ENCODE measurements at places on chromosomes 16 and 17. TPM values are rescaled to one million over a fixed set of nuclear protein-coding genes. Genes with fewer than 3 reads are reported as not detected.

DNA sequence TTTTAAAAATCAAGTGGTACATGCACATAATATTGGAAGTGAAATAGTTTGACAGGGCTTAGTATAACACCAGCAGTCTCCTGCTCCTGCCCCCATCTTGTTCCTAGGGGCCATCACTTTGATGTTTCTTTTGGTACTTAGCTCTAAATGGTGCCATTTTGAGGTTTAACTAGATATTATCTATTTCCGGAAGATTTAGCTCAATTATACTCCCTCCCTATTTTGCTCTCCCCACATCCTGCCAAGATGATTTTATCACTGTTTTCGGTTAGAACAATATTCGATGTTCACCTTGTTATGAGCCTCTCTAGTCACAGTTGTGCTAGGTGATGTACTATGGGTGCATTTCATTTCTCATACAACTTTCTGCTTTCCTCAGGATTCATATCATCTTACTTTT lies 20.0 kb upstream of the SLC35G3 start:
- no peak overlapping the region for H3K27ac ChIP-seq
- no peaks in the 10 kb centered on the region for H3K4me1 ChIP-seq
- H3K4me3 ChIP-seq: no peak overlapping the region
- DNase-seq: no peak
- no peaks in the 10 kb centered on the region for H3K36me3 ChIP-seq

- H3K4me1 ChIP-seq: peaks cover 14% of the 10 kb centered on the region
- no peaks in the 10 kb centered on the region for H3K36me3 ChIP-seq
- no peak for DNase-seq
- no peaks in the 10 kb centered on the region for H3K27me3 ChIP-seq
- H3K27ac ChIP-seq: no peak overlapping the region
Observed at GRCh38 chr17:32497431-32498205, 10.8 kb downstream of the CDK5R1 start.

DNA sequence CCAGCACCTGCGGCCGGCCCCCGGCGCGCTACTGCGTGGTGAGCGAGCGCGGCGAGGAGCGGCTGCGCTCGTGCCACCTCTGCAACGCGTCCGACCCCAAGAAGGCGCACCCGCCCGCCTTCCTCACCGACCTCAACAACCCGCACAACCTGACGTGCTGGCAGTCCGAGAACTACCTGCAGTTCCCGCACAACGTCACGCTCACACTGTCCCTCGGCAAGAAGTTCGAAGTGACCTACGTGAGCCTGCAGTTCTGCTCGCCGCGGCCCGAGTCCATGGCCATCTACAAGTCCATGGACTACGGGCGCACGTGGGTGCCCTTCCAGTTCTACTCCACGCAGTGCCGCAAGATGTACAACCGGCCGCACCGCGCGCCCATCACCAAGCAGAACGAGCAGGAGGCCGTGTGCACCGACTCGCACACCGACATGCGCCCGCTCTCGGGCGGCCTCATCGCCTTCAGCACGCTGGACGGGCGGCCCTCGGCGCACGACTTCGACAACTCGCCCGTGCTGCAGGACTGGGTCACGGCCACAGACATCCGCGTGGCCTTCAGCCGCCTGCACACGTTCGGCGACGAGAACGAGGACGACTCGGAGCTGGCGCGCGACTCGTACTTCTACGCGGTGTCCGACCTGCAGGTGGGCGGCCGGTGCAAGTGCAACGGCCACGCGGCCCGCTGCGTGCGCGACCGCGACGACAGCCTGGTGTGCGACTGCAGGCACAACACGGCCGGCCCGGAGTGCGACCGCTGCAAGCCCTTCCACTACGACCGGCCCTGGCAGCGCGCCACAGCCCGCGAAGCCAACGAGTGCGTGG lies 1.5 kb downstream of the NTN1 start:
- no peaks in the 10 kb centered on the region for H3K27me3 ChIP-seq
- peak overlapping the region; percentile 62 for H3K4me3 ChIP-seq
- no peak for DNase-seq
- H3K36me3 ChIP-seq: no peaks in the 10 kb centered on the region

- H3K4me1 ChIP-seq: no peaks in the 10 kb centered on the region
- no peaks in the 10 kb centered on the region for H3K27me3 ChIP-seq
Observed at GRCh38 chr17:11130367-11130766, 110.6 kb upstream of the SHISA6 start.

- no peak overlapping the region for H3K27ac ChIP-seq
- no peak overlapping the region for H3K4me3 ChIP-seq
- no peaks in the 10 kb centered on the region for H3K36me3 ChIP-seq
- no peaks in the 10 kb centered on the region for H3K27me3 ChIP-seq
- no peaks in the 10 kb centered on the region for H3K4me1 ChIP-seq
Observed at GRCh38 chr17:73005360-73005759, 87.1 kb downstream of the SLC39A11 start.

- H3K4me3 ChIP-seq: no peak overlapping the region
- H3K4me1 ChIP-seq: peaks cover 1% of the 10 kb centered on the region
Observed at GRCh38 chr16:54281535-54282201, 4.9 kb downstream of the IRX3 start.

DNA sequence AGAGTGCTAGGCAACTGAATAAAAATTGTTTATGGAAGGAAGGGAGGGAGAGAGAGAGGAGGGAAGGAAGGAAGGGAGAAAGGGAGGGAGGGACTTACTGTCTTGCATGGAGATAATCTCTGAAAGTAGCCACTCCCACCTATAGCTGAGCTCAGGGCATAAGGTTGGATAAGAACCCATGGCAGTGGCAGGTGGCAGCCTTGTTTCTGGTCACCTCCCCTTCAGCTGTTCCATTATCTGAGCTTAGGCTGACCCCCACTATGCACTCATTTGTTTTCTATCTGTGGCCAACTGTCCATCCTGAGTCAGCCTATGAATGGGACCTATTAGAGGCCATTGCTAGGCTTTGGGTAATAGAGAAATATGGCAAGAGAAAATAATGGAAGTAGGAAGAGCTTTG lies 25.3 kb upstream of the MTMR4 start:
- H3K4me3 ChIP-seq: no peak overlapping the region
- H3K4me1 ChIP-seq: peaks cover 3% of the 10 kb centered on the region
- H3K27me3 ChIP-seq: no peaks in the 10 kb centered on the region
- H3K27ac ChIP-seq: no peak overlapping the region
- no peak for DNase-seq

DNA sequence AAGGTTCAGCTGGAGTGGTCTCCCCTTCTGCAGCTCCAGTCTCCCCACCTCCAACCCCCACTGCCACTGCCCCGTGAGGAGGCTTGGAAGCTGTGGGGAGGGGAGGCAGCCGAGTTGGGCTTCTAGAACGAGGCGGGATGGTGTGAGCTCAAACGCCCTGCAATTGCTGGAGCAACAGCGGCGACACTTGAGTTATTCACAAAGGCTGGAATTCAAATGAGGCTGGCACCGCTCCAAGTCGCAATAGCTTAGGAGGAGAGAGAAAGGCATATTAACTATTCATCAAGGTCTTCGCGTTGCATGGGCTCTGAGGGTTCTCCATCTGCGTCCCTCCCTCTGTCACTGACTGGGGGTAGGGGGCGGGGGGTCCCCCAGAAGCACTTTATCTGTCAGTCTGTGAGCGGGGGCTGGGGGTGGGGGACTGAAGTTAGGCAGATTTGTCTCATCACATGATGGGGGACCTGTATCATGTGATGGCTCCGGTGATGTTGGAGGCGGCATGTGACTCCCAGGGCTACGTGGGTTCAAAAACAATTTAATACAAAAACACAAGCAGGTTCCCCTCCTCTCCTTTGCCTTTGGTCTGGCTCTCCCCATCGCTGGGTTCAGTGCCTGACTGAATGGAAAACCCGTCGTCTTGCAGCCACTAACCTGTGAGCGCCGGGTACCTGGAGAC lies 70.5 kb downstream of the RBBP6 start:
- H3K27me3 ChIP-seq: no peaks in the 10 kb centered on the region
- H3K4me3 ChIP-seq: peak overlapping the region; percentile 28
- DNase-seq: peak; percentile 54
- peaks cover 4% of the 10 kb centered on the region for H3K4me1 ChIP-seq
- no peak overlapping the region for H3K27ac ChIP-seq

DNA sequence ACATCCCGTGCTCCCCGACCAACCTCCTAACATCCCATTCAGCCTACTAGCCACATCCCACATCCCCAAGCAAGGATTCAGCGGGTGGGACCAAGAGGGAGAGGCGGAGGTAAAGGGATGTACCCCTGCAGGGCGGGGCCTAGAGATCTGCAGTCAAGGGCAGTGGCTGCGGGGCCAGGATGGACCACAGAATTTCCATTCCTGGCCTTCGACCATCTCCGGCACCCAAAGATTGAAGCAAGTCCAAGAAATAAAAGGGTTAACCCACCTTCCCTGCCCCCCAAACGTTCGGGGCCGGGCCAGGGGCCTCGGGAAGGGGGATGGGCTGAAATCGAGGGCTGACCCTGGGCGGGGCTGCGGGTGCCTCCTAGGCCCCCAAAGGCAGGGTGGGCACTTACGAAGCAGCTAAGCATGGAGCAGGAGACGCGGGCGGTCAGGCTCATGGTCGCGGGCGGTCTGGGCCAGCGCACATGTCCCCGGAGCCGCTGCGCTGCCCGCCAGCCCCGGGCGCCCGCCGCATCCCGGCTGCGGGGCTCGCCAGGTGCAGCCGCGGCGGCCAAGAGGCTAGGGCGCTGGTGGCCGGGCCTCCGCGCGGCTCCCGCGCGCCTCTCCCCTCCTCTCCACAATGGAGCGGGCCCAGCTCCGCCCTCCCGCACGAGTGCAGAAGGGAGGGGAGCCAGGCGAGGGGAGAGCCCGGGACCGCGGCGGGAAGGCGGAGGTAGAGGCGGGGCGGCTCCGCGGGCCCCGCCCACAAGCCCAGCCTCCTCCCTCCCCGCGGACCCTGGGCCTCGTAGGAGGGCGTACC lies at the start of gene MTMR4:
TSS of gene MTMR4 (minus strand) at position 674 of the 805 bp plus-strand sequence. CDS start at position 443, 231 bp downstream.
- peaks cover 14% of the 10 kb centered on the region for H3K4me1 ChIP-seq
- H3K27ac ChIP-seq: peak within 1 kb of the TSS; percentile 45
- peak within 1 kb of the TSS; percentile 47 for H3K4me3 ChIP-seq
- no peaks in the 10 kb centered on the region for H3K36me3 ChIP-seq
- H3K27me3 ChIP-seq: no peaks in the 10 kb centered on the region

DNA sequence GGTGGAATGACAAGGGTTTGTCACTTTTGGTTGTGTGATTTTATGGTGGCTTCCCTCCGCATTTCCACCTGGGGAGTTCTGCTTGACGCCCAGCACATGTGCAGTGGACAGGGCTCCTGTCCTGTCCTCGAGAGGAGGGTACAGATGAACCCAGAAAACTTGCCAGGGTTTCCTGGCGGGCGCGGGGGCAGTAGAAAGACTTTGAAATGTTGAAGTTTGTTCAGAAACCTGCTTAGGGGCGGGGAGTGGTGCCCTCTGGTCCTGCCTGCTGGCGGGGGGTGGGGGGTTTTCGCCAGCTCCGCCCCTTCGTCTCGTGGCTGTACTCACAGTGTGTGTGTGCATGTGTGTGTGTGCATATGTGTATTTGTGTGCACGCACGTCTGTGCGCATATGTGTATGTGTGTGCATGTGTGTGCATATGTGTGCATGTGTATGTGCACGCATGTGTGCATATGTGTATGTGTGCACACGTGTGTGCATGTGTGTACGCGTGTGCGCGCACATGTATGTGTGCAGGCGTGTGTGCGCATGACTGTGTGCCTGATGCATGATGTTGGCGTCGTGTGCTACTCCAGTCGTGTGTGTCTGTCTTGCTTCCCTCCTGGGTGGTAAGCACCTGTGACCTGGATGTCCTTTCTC lies 6.8 kb downstream of the FN3KRP start:
- peaks cover under 1% of the 10 kb centered on the region for H3K4me1 ChIP-seq
- H3K27ac ChIP-seq: no peak overlapping the region
- H3K4me3 ChIP-seq: no peak overlapping the region
- H3K36me3 ChIP-seq: no peaks in the 10 kb centered on the region

SBK1 gene
- total RNA-seq: 1.5 TPM

MAFG gene
- 19.4 TPM for total RNA-seq

IL34 gene
- total RNA-seq: 2.9 TPM

IRX6 gene
- total RNA-seq: 0.07 TPM

NACA2 gene
- not detected for total RNA-seq

ABCA3 gene
- total RNA-seq: 3.6 TPM
